Peyer's patch (tissue), 4 donors: ENCODE measurements at places on chromosomes 11 and 22.

- no peak for DNase-seq
Observed at GRCh38 chr11:71112454-71112853, 139.9 kb downstream of the SHANK2 start.

DNA sequence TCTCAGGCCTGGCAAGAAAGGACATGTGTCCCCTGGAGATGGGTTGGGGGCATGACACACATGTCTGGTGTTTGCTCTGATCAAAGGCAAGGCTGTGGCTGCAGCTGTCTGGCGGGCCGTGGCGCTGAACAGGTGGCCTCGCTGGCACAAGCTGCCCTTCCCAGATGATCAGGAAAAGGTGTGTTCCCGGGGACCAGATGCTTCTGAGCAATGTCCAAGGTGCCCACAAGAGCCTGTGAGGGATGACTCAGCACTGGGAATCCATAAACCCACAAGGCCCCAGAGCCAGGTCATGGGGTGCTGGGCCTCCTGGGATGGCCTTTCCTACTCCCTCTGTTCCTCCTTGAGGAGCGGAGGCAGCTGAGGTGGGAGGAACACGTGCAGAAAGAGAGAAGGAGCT is 9.7 kb upstream of the LRP5 start:
- peak; percentile 86 for DNase-seq

- no peak for DNase-seq
Observed at GRCh38 chr22:17430412-17430811, 61.2 kb downstream of the CECR2 start.

DNA sequence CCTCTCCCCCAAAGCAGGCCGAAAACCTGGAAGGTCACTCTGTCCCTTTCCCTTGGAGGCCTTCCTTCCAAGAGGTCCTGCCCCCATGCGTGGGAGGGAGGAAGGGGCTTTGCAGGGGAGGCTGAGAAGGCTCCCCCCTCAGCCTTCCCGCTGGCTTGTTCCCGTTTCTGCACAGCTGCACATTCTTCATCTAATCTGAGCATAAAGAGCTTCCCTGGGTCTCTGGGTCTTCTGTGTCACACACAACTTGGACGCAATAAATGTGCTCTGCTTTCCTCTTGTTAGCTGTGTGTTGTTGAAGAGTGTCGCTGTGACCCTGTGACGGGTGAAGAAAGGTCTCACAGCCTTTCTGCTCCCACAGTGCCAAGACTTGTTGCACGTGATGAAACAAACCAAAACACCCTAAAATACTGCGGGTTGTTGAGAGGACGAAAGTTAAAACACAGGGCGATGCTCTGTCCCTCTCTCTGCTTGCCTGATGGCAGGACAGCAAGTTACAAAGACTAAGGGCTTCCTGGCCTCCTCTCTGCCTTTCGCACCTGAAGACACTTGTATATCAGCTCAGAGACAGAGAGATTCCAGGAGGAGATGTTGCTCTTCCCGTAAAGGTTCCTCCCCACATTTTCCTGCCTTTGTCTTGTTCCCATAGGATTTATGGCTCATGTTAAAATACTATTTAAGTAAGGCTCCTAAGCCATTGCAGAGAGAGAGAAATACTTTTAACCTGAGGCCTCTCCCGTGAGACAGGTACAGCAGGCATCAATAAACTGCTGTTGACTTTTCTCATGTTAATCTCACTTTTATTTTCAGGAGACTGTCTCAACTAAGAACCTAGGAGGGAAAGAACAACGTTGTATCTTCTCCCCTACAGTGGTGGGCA is 15.4 kb upstream of the IFITM3 start:
- DNase-seq: peak; percentile 50

DNA sequence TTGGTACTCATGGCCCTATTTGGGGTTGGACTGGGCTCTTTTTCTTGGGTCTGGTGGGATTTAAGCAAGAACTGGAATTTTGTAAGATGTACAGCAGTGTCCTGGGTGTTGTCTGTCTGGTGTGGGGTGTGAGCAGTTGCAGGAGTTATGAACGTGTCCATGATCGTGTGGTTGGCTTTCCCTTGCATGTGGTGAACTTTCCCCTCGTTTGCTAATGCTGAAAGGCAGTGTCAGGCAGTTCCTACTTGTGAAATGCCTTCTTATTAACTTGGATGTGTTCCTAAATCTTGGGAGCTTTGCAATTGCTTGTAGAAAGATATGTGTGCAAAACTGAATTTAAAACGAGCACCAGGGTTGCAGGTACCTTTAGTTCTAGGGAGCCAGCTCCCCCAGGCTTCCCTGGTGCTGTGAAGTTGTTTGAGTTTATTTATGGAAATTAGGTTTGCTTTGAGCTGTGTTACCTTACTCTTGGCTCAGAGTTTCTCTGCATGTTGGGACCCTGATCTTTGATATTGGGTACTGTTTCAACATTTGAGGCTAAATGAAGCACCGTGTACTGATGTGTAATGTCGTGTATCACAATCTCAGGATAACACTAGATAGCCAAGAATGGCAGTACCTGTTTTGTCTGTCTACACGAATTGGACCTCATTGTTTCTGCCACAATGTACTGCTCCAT is 35.8 kb upstream of the HSD17B12 start:
- DNase-seq: no peak
